Stomach (tissue), 19 donors: ENCODE measurements at places on chromosomes 4 and X. TPM values are rescaled to one million over a fixed set of nuclear protein-coding genes. Genes with fewer than 3 reads are reported as not detected.

Gene NLGN3
- total RNA-seq, result not detected

- DNase-seq, result no peak
Observed at GRCh38 chr4:137180349-137180748, 351.9 kb downstream of the PCDH18 start.

DNA sequence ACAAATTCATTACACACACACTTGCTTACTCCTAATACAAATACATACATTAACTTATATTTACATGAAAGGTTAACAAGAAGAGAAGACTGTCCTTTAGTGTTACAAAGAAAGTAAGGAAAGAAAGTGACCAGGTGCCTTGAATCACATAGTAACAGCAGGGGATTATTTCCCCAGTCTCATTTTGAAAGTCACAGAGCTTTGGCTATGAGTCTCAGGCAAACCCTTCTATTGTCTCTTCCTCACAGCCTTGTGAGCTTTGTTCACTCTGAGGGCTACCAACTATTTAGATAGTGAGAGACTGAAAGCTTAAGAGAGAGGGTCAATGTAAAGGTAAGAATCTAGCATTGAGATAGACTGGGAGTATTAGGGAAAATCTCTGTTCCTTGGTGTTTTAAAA lies 161.6 kb downstream of the NPNT start:
- DNase-seq, result no peak

GRCh38 chr4:148441624-148441985 lies 609 bp downstream of the NR3C2 start:
- peak; percentile 31 for DNase-seq

DNA sequence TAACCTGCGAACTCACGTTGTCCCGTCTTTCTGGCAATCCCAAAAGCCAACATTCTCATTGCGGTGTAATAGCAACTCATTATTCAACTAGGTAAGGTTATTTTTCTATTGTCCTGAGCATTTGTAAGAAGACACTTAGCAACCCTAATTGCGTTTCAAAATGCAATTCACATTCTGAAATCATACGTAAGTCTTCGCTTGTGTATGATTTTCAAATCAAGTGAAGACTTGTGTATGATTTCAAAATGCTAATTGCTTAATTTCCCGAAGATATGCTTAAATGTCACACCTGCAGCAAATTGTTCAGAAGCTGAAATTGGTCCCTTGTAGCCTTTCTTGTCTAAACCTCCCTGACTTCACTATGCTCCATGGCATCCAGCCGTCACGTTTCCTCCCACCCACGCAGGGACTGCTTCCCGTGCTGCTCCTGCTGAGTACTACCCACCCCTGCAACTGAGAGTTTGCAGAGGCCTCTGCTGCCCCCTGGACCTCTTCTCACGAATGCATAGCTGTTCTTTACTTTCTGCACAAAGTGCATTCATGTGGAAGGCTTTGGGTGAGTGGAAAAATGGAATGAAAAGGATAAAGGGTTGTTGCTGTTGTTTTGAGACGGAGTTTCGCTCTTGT lies 40.8 kb upstream of the CLDN24 start:
- peak; percentile 37 for DNase-seq
